ENCODE measurements at places on chromosomes 6 and 20. TPM values are rescaled to one million over a fixed set of nuclear protein-coding genes. Genes with fewer than 3 reads are reported as not detected.

The MTFR2 gene
- total RNA-seq, result 3.6 TPM

The RALGAPA2 gene
- 17.9 TPM for total RNA-seq

The PLG gene
- not detected for total RNA-seq

The RNF144B gene
- total RNA-seq, result 269 TPM

The DXO gene
- 10.6 TPM for total RNA-seq

The CTCFL gene
- total RNA-seq, result not detected

All from epithelial cell of umbilical artery (primary cell).